ENCODE measurements at places on chromosomes 5 and 9. TPM values are rescaled to one million over a fixed set of nuclear protein-coding genes. Genes with fewer than 3 reads are reported as not detected.

DNA sequence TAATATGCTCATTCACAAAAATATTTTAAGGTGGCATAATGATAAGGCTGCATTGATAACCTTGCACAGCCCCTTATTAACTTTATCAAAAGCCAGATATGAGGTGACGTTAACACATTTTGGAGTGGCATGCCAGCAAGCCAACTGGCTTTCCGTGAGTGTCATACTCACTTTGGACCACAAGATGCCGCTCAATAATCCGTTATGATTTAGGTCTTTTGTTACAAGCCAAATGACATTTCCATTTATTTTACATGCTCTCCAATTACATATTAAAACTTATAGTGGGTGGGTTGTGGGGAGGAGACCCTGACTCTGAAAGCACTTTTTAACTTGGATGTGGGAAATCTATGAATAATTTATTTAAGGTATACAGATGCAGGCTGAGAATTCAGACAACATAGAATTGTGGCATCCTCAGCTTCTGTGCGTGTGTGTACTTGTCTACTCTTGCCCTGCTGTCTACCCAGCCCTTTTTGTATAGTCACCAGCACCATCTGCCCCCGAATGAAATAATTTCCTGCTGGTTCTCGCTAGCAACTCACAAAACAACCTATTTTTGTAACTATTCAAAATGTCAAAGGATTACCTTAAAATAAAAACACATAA lies 305.1 kb downstream of the PSAT1 start:
- peaks cover 9% of the 10 kb centered on the region for H3K27me3 ChIP-seq
- no peak overlapping the region for H3K27ac ChIP-seq
- H3K36me3 ChIP-seq, result no peaks in the 10 kb centered on the region
- no peaks in the 10 kb centered on the region for H3K4me1 ChIP-seq

DNA sequence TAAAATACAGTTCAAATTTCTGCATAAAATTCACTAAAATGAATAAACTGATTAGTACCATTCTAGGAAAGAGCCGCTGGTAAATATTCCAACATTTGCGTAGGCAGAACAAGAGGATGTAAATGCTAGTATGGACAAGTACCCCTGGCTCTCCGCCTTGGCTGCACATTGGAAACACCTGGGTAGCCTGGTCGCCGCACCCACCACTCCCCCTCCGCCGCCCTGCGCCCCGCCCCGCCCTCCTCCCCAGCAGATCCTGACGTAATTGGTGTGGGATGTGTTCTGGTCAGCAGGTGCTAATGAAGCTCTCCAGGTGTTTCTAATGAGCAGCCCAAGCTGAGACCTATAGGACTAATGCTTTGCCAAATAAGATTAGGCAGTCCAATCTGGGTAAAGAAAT lies 225.7 kb downstream of the FRMD3 start:
- no peak overlapping the region for H3K27ac ChIP-seq
- H3K36me3 ChIP-seq, result peaks cover 9% of the 10 kb centered on the region
- no peak for DNase-seq

Gene NSUN2
- total RNA-seq, result 59.5 TPM

GRCh38 chr5:123809594-123810221 lies 297.7 kb downstream of the CSNK1G3 start:
- H3K4me1 ChIP-seq, result no peaks in the 10 kb centered on the region
- H3K36me3 ChIP-seq, result no peaks in the 10 kb centered on the region
- H3K4me3 ChIP-seq, result no peak overlapping the region
- no peak overlapping the region for H3K27ac ChIP-seq
- no peaks in the 10 kb centered on the region for H3K27me3 ChIP-seq

Gene DNAH5
- 0.22 TPM for total RNA-seq

Gene MEGF10
- 0.27 TPM for total RNA-seq

- DNase-seq, result no peak
- H3K4me3 ChIP-seq, result peak overlapping the region; percentile 62
- H3K4me1 ChIP-seq, result peaks cover 33% of the 10 kb centered on the region
- H3K36me3 ChIP-seq, result no peaks in the 10 kb centered on the region
- peak overlapping the region; percentile 95 for H3K27ac ChIP-seq
Observed at GRCh38 chr9:35646153-35646532, 4.6 kb downstream of the SIT1 start.

Data from spleen (tissue), 13 donors.